ENCODE measurements at places on chromosomes 2 and 18. TPM values are rescaled to one million over a fixed set of nuclear protein-coding genes. Genes with fewer than 3 reads are reported as not detected.

The CXCR4 gene
- 27.7 TPM for total RNA-seq

- DNase-seq: no peak
Measured at GRCh38 chr2:12211326-12212175, 465.1 kb downstream of the LPIN1 start.

The GEN1 gene
- total RNA-seq: 13.4 TPM

DNA sequence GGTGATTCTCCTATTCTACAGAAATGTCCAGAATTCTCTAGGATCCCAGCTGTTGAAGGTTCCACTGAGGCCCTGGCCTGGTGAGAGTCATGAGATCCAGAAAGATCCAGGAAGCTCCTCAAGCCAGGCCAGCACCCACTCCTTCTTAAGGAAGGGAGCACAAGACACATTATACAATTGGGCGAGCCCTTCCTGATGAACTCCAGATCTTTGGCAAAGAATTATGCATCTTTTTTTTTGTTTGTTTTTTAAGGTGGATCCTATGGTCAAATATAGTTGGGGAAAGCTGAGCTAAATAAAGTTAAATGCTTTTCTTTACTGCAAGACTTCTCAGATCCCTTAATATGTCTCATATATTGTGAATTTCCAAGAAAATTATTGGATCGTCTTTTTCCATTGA lies 37.0 kb upstream of the LOXHD1 start:
- no peak for DNase-seq

DNA sequence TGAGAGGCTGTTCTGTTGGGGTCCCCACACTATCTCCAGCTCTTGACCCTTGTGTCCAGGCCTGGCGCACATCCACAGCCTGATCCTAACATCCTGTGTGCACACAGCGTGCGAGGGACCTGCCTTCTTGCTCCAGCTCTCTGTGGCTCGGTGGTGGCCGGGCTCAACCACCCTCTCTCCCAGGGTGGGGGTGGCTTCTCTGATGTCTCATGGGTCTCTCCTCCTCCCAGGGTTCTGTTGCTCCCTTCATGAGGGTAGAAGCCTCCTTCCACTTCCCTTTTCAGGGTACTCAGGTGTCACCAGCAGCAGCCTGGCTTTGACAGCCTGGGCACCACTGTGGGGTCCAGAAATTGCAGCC lies 196.9 kb upstream of the RAB6C start:
- DNase-seq: no peak

DNA sequence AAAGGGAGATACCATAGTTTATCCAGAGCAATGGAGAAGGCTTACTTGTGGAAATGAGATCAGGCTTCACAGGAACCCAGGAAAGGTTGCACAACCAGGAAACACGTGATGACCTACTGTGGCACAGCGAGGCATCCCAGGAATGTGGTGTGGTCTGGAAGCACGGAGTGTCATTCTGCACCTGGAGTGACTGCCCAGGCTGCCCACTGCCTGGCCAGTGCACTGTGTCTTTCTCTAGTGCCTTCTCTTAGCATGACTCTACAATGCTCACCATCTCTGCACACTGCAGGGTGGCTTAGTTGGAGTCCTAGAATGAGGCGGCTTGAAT lies 48.9 kb downstream of the CHST9 start:
- no peak for DNase-seq

The TM4SF20 gene
- not detected for total RNA-seq

GRCh38 chr2:45606796-45607195 lies 4.3 kb downstream of the SRBD1 start:
- no peak for DNase-seq
